ENCODE measurements at places on chromosomes 1 and 21.

GRCh38 chr1:55088413-55088812 lies 49.1 kb downstream of the PCSK9 start:
- DNase-seq, result no peak

DNA sequence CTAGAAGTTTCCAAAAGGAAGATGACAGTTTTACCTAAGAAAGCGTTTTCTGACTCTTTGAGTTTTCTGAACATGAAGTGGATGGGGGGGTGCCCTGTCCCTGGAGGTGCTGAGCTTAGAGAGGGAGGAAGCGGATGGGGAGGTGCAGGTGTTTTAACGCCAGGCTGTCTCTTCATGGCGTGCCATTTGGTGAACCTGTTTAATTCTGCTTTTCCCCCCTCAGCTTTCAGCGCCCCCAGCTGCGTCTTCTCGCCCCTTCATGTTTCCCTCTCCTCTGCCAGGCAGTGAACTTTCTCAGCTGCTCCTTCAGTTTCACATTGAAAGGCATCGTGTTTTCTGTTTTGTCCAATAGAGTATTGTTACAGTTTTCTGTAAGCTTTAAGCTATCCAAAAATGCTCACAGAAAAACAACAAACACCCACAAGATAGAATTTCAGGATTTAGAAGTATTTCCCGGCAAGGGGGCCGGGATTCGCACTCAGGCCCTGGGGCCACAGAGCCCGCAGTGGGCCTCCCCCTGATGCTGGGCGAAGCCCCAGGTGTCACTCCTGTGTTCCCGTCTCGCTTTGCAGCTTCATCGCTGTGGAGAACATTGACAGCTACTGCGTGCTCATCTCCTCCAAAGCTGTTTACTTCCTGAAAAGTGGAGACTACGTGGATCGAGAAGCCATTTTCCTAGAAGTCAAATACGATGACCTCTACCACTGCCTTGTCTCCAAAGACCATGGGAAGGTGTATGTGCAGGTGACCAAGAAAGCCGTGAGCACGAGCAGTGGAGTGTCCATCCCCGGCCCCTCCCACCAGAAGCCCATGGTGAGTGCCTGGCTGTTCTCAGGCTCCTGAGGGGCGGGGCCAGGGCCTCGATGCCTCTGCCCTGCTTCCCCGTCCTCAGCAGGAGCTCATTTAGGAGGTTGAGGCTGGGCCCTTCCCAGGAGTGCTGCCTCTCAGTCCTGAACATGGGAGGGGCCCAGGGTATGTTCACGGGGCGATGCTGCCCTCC lies 111.4 kb downstream of the DHRS3 start:
- DNase-seq, result no peak

DNA sequence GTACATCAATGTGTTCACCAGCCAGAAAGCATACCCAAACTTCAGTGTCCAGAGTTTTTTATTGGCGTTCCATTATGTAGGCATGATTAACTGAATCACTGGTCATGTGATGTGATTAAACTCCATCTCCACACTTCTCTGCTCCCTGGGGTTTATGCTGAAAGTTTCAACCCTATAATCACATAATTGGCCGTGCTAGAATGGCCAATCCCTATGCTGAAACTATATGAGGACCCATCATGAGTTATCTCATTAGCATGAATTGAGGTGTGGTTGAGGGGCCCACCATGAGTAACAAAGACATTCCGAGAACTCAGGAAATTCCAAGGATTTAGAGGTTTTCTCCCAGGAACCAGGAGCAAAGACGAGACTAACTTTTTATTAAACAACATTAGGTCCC lies 31.8 kb upstream of the FBXO28 start:
- DNase-seq, result no peak

DNA sequence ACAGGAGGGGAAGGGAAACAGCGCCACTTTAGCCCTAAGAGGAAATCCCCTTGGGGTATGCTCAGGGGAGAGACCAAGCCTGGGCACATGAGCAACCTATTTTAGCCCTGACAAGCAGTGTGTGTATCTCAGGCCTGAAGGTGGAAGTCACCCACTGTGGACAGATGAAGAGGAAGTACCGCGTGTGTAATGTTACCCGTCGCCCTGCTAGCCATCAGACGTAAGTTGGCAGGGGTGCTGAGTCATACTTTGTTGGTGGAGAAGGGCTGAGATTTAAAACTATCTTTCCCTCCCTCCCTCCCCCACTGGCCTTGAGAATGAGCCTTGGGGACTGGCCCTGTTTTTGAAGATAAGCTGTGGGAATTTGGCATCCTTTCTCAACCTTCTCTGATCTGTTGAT lies 11.2 kb downstream of the AGO1 start:
- DNase-seq, result no peak

DNA sequence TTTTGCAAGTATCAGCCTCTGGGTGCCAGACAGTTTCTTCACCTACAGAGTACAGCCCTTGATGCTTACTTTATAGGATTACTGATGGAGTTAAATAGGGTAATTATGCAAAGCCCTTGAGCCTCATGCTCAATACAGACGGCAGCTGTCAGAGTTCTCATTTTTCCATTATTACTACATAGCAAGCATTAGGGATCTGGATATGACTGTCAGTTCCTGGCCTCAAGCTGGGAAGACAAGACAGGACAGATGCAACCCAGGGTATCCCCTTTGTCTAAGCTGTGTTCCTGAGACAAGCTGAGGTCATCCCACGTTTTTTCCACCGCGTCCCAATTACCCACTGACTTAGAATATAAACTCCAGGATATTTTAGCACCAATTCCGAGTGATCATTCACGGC lies 94.4 kb downstream of the SLC35F3 start:
- DNase-seq, result no peak

DNA sequence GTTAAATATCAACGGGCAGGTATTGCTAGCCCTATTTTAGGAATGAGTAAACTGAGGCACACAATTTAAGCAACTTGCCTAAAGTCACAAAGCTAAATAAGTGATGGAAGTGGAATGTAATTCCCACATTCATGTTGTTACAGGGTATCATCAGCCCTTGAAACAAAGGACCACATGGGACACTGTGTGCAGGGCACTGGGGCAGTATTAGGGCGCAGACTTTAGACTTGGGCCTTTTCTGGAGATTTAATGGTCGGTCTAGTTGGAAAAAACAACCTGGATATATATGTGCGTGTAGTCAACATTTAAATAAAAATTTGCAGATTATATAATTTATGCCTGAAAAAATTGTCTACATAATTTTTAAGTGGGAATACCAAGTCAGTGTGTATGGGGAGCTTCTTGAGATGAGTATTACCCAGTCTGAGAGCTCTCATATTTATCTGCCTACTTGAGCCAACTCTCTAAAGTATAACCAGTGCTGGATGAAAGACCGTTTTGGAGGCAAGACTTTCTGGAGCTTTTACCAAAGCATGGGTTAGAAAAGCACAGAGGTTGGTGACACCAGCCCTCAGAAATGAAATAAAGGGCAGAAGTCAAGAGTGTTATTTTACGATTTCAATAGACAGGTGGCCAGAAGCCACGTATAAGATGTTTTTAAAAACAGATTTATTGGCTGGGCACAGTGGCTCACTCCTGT lies 1.6 kb downstream of the KDM1A start:
- no peak for DNase-seq

DNA sequence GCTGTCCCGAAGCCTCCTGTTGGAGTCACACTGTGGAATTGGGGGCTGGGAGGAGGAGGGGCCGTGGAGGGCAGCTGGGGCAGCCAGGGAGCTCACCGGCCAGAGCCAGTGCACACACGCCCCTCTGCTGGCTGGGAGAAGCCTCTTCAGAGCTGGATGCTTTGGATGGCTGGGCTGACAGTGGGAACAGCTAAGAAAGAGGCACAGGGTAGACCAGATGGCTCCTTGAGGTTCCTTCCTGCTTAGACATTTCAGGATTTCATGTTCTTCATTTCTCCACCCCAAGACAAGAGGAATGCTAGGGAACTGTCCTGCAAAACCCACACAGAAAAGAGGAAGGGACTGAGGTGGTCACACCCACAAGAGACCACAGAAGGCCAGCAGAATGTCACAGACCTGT lies 254.8 kb upstream of the VAMP3 start:
- no peak for DNase-seq

DNA sequence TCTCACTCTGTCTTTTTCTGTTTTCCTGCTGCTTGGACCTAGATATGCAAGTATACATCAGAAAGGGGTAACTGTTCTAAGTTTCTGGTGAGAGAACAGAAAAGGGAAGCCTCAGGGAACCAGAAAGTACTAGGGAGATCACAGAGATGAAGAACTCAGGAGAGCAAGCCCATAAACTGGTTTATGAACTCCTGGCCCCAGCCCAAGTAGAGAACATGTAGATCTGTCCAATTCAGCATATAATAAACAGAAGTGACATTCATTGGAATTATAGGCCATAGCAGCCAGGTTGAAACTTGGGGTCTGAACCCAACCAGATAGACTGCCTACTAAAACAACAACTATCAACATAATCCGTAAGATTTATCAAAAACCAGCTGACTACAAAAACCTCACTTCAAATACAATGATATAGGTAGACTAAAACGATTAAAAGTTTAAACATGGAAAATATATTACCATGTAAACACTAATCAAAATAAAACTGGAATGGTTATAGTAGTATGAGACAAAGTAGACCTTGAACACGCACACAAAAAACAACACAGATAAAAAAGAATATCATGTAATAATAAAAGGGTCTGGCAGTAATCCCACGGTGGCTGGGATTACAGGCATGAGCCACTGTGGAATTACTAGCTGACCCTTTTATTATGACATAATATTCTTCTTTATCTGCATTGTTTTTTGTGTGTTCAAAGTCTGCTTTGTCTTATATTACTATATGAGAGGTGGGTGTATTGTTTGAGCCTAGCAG lies 65.0 kb downstream of the ZSWIM5 start:
- DNase-seq, result no peak

GRCh38 chr1:237875291-237875690 lies 15.4 kb downstream of the ZP4 start:
- no peak for DNase-seq

- DNase-seq, result no peak
Measured at GRCh38 chr1:22471078-22471477, 19.4 kb downstream of the ZBTB40 start.

DNA sequence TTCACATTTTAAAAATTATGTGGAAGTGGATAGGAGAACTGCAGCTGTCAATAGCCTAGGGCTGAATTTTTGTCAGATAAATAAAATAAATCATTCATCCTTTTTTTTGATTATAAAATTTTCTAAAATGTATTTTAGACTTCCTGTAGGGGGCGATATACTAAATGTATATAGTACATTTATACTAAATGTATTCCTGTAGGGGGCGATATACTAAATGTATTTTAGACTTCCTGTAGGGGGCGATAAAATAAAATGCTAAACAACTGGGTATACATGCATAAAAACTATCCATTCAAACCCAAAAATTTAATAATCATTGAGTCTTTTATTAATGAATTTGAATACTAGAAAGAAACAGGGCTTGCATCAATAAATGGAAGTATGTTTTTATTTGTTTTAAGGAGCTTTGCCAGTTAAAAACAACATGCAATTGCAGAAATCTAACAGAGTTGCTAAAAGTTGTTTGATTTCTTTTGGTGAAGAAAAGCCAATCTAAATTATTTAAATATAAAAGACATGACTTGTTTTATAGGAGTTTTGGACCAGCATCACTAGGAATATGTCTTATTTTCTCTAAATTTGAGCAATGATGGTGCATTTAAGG lies 31.4 kb downstream of the CLCA1 start:
- no peak for DNase-seq

DNA sequence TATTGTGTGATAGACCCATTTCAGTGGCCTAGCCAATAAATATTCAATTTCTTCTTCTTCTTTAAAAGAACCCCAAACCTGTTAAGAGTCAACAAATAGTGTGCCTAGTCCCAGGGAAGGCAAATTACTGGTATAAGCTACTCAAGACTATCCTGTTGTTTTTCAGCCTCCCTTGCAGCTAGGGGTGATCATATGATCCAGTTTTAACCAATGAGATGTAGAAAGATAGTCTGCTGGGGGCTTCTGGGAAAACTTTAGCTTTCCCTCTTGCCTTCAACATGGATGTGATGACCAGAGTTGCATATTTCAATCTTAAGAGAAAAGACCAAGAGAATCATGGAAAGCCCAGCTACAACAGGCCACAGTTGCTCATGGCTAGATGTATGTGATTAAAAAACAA lies 4.7 kb upstream of the NUP210L start:
- DNase-seq, result no peak

DNA sequence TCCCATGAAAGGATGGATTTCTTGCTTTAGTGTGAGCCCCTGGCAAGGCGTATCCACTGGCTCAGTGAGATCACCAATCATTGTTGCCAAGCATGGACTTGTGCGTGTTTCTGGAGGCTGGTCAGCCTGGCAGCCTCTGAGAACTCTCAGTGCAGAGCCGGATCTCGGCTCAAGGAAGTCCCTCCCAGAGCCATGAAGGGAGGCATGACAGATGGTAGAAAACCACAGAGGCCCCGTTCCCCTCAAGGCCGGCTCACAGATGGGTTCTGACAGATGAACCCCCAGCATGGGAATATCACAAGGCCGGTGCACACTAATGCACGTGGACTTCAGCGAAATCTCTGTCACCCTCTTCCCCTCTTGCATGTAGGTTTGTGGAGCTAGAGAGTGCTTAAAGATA lies 290.5 kb downstream of the AJAP1 start:
- DNase-seq, result no peak

GRCh38 chr1:10704368-10704882 lies 92.0 kb downstream of the CASZ1 start:
- DNase-seq, result no peak

- DNase-seq, result no peak
Measured at GRCh38 chr1:171742577-171742922, 685 bp upstream of the VAMP4 start.

DNA sequence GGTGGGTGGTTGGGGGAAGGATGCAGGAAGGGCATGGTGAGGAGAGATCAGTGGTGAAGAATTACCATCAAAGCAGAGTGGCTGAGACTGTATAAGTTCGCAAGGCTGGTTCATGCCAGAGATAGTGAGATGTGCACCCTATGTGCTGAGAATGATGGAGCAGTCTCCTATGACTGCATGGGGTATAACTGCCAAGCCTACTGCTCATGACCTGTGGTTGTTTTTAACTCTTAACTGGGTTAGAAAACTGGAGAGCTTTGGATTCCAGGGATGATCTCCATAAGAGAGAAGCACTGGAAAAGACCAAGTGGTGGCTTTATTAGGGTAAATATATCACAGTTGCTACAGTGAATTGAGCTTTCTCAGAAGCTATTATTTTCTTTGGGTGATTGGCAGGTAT lies 16.2 kb downstream of the WNT2B start:
- no peak for DNase-seq

- DNase-seq, result no peak
Measured at GRCh38 chr1:17347769-17348592, 24.0 kb upstream of the PADI6 start.

GRCh38 chr1:190000365-190000872 lies 477.2 kb downstream of the BRINP3 start:
- DNase-seq, result no peak

DNA sequence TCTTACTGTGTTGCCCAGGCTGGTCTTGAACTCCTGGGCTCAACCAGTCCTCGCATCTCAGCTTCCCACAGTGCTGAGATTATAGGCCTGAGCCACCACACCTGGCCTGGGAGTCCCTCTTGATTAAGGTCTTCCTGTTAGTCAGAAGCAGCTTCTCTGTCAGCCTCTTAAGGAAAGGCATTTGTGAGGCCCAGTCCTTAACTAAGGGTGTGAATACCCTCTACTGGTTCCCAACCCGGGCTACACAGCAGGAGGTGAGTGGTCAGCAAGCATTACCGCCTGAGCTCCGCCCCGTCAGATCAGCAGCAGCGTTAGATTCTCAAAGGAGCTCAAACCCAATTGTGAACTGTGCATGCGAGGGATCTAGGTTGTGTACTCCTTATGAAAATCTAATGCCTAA lies 117.2 kb downstream of the DYRK1A start:
- no peak for DNase-seq

- no peak for DNase-seq
Measured at GRCh38 chr1:108357802-108358201, 92.3 kb upstream of the NBPF6 start.
